ENCODE measurements at places on chromosomes 7 and 10.

DNA sequence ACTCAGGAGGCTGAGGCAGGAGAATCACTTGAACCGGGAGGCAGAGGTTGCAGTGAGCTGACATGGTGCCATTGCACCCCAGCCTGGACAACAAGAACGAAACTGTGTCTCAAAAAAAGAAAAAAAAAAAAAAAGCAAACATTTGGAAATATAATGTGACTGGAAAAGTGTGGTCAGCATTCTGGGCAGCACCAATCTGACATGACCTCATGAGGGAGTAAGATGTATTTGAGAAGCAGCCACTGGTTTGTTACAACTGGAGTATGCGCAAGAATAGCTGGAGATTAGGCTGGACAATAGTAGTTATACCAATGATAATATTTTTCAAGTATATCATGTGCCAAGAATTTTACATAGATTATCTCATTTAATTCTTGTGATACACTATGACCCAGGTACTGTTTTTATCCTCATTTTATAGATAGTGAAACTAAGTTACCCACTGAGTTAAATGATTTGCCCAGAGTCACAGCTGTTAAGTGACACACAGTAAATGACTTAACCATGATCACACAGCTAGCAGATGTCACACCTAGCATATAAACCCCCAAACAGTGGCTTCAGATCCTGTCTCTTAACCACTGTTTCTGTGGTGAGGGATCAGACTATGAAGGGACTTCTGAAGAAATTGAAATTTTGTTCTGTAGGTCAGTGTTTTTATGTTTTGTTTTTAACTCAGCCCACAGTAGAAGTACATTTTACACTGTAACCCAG is 11.1 kb downstream of the MCU start:
- DNase-seq = no peak

- no peak for DNase-seq
Observed at GRCh38 chr7:27173511-27173955, 587 bp downstream of the HOXA10 start.

GRCh38 chr10:88932539-88933256 is 19.9 kb downstream of the ACTA2 start:
- DNase-seq = no peak

DNA sequence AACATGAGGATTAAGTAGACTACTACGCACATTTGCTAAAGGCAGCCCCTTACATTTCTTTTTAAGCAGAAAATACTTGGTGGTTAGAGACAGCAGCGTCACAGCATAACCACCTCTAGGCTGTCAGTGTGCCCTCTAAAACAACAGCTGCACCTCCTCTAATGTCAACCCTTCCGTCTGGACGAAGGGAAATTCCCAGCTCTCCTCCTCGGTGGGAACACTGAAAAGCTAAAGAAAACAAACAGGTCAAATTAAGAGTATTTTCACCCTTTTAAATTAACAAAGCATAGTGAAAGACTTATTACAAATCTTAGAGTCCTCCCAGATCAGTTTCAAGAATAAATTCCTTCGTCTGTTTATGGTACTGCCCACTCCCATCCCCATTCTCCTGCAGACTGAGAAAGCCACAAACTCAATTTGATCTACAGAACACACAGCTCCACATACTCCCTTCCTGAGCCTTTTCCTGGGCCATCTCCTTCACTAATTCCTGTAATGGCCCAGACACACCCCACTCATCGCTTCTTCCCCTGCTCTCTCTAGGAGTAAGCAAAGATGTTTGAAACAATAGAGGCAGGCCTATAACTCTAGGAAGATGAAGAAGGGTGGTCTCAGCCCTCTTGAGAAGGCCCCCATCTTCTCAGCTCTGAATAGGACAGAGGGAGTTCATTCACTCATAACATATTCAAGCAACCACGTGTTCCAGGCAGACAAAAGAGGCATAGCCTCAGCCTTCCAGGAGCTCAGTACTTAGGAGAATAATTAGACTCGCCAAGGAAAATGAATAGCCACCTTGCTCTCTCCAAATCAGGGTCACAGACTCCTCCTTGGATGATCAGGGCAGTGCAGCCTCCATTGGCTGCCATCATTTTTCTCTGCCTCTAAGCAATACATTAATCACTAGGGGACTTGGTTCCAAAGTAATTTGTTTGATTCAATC is 47.5 kb upstream of the HNRNPH3 start:
- DNase-seq = no peak

DNA sequence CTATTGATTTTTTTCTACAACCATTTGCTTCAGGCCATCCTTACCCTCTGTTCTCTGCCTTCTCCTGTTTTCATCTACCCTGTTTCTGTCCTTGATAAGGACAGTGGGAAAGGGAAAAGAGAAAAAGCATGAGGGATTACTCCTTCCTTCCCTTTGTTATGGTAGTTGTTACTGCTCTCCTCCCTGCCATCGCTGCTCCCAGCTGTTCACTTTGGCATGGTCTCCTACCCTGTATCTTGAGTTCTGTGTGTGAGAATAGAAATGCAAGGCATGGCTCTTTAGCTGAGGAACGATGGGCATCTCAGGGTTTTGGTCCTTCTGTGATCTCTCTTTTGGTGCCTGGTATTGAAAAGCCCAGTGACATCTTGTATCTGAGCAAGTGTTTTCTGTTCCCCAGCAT is 6.4 kb downstream of the CCSER2 start:
- no peak for DNase-seq

DNA sequence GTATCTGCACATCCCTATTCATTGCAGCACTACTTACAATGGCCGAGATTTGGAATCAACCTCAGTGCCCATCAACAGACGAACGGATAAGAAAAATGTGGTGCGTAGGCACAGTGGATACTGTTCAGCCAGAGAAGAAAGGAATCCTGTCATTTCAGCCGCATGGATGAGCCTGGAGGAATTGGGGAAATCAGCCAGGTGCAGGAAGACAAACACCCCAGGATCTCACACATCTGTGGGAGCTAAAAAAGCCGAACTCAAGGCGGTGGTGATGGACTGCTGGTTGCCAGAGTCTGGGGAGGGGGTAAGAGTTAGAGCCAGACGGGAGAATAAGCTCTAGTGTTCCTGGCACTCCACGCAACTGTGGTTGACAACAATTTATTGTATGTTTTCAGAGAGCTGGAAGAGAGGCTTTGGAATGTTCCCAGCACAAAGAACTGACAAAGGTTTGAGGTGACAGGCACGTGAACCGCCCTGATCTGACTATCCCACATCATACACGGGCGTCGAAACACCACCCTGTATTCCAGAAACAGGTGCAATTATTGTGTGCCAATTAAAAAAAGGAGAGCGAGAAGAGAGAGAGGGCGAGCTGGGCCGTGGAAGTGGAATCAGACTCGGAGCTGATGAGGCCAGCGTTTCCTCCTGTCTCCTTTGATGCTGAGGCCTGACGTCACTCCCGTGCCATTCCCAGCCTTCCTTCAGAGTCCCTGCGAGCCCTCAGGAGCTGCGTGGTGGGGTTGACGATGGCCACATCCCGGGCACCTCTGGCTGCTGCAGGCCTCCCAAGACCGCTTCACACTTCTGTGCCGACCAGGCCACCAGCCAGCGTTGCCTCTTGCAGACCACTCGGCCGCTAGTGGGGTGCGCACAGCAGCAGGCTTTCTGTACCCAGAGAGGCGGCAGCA is 189.5 kb downstream of the DNAJB6 start:
- DNase-seq = no peak

DNA sequence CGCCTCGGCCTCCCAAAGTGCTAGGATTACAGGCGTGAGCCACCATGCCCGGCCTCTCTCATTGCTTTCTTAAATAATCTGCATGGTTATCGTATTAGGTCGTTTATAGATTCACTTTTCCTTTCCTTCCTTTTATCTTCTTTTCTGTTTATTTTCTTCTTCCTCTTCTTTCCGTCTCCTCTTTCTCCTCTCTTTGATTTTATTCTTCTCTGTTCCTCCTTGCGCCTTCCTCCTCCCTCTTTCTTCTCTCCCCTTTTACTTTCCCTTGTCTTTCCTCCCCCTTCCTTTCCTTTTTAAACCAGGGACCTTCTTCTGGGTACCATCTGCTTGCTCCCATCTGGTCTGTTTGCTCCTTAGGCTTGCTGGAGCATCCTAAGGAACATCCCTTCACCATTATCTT is 18.6 kb downstream of the MLLT10 start:
- no peak for DNase-seq

DNA sequence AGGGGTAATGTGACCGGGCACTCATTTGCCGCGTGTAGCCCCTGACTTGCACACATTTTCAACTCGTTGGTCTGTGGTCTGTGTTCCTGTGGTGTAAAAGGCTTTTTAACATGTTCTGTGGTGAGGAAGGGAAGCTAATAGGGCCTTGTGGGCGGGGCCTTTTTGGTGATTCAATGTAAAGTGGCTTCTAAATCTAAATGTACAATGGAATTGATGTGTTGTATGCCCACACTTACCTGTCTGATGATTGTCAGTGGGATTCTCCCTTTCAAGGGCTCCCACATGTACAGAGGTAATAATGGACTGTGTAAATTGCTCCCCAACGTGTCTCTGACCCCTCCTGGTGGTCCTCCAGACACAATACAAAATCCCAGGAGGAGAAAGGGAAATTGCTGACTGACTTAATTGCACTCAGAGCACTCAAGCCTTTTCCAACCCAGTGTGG is 43.1 kb upstream of the GATAD1 start:
- no peak for DNase-seq

DNA sequence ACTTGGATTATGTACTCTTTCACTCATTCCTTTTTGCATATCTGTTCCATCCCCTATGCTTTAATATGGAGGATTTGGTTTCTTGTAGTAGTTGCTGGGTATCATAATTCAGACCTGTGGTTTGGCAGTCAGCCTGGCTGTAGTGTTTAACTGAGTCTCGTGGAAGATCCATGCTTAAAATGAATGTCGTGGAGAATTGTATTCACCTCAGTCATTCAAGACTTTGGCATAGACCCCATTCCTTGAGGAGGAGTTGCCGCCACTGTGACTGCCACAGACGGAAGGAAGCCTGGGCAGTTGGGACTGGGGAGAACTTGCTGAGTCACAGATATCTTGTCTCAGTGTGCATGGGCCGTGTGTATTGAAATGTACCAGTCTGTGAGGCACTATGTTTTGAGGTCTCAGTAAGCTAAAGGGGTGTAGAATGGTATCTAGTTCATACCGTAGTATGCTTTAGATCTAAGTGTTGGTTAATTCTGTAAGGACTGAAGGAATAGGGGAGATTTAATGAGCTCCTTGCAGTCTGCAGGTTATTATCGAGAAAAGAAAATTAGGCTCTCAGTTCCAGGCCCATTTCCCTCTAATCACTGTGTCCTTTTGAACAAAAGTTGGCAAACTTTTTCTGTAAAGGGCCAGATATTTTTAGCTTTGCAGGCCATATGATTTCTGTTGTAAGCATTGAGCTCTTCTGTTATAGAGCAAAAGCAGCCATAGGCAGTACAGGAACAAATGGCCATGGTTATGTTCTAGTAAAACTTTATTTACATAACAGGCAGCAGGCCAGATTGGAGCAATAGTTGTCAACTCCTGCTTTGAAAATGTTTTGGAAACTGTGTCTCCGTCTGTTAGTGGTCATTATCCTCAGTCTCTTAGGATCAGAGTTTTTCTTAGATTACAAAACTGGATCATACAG is 76.8 kb downstream of the TPST1 start:
- no peak for DNase-seq

DNA sequence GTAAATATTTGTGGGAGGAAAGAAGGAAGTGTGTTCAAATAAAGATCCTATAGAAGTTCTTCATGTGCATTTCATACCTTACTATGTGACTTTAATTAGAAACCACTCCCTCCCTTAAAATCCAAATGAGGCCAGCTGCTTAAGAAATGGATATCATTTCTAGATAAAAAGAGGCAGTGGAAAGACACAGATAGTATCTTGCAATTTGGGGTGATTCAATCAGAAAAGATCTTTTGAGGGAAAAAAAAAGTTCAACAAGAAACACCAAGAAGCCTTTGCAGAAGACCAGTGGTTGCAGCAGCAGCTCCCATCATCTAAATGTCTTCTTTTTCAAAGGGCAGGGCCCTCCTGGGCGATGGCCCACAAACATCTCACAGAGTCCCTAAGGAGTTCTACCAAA is 200.1 kb downstream of the LRRN3 start:
- no peak for DNase-seq

DNA sequence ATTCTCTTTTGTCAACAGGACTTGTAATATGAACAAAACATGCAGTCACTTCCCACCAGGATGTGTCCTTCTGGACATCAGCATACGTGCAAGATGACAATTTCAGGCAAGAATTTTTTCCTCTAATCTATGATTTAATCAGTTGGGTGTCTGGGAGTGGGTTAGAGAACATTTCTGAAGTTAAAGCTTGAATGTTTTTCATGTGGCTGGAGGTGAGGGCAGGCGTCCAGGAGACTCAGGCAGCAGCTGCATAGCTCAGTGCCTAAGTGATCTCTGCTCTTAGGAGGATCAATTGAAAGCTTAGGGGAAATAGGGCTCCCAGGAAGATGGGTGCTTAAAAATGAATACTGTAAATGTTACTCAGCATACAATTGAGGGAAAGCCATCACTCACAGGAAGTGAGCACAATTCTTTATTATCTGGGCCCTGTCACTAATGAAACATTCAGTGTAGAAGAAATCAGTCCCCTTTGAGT is 457.6 kb upstream of the KLF6 start:
- DNase-seq = no peak

- no peak for DNase-seq
Observed at GRCh38 chr7:42689626-42690025, 222.2 kb downstream of the C7orf25 start.

DNA sequence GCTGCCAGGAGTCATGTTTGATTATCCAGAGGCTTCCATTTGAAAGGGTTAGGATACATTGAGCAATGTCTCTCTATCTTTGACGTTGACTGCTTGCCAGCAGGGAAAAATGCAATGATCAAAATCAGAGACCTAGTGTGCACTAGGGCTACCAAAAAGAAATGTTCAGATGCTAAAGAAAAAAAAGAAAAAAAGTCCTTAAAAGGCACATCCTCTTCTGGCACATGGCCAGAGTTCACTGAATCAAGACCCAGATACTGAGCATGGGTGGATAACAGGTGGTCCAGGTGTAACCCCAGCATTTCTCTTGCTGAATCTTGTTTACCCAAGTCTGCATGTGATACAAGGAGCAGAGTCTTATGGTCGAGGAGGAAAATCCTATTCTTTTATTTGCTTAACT is 899.3 kb downstream of the SORCS3 start:
- no peak for DNase-seq

DNA sequence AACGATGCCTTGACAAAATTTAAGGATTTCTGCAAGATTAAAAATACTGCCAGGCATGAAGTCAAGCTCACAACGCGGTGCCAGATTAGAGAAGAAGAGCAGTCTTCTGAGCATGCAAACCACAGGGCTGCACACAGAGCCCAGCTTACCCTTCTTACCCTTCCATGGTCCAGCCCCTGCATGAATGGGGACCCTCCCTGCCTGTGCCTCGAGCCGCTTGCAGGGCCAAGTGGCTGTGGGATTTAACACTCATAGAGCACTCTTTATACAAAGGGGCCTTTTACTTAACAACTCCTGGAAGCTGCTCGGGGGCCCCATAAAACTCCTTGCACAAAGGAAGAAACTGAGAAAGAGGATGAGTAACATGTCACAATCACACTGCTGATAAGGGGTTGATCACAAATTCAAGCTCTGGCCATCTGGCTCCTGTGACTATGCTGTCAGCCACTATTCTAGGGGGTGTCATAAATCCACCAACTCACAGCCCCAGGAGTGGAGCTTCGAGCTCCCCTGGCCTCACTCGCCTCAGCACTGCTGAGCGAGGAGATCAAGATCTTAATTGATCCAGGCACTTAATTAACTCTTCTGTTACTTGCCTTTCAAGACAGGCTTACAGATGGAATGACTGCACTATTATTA is 514.8 kb downstream of the TNS3 start:
- DNase-seq = no peak

- no peak for DNase-seq
Observed at GRCh38 chr10:10938676-10939075, 79.0 kb upstream of the CELF2 start.

Measured in GM12892 (cell line).